ENCODE measurements at places on chromosomes 3 and 15.
A peak's percentile ranks its signal among the peaks of the same experiment; 100 is the strongest.

DNA sequence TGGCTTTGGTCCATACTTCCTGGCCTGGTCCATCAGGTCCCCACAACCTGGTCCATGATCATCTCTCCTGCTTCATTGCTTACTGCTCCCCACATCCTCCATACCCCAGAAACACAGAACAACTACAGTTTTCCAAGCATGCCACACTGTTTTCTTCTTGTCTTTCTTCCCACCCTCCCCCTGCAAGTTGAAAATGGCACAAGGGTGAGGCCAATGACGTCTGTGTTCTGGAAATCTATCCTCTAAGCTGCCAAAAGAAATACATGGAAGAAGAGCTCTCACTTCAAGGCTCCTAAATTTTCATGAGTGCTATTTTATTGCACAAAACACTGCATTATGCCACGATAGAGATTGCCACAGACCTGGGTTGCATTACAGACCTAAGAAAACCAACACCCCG, 404.4 kb downstream of the VPS13C start:
- no peak for DNase-seq

DNA sequence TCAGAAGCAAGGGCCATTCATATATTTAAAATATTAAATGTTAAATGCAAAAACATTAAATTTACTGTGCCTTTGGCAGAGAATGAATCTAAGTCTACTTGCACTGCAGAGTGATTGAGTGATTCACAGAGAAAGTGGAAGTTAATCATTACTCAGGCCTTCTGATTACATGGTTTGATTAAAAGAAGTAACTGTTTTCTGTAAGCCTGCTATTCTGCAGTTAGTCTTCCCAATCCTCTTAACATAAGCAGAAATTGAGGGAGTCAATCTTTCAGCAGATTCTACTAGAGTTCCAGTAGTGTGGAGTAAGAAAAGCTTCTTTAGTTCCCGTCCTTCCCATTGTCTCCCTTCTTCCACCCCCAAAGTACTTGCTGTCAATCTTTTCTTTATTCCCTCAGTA, 1.5 kb downstream of the NLGN1 start:
- no peak for DNase-seq

DNA sequence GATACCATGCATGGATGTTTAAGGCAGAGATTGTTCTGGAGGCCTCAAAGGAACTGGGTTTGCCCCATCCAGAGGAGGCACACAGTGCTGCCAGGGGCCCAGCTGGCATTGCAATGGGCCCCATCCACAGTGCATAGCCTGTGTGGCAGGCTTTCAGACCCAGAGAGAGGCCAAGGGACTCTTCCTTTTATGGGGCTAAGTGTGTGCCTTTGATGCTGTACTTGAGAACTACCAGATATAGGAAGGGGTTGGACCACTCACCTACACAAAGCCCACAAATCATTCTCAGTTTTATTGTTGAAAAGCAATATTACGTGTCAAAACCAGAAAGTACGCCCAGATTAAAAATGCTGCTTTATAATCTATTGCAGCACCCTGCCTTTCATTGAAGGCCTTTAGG, 134.9 kb downstream of the EPHB1 start:
- DNase-seq = no peak

- DNase-seq = no peak
These were observed 1.5 kb downstream of the ABTB1 start for GRCh38 chr3:127674101-127674721.

GRCh38 chr3:111812701-111813100, 46.4 kb upstream of the PHLDB2 start:
- DNase-seq = no peak

GRCh38 chr3:16904423-16905417, 20.0 kb downstream of the PLCL2 start:
- DNase-seq = no peak

DNA sequence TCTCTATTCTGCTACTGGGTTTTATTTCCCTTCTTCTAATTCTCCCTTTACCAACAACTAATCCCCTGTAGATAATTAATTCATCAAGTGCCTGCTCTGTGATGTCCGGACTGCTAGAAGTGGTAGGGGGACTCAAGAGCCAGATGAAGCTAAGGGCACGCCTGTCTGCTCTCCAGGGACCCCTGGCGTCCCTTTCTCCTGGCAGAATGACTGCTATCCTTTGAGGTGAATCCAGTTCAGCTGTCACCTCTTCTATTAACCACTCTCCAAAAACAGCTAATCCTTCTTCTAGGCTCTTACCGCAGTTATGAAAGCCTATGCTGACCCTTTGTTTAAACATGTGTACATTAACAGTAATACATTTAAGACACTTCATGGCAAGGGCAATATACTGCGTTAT, 1.4 kb upstream of the CHRNA7 start:
- DNase-seq = no peak

- DNase-seq = no peak
These were observed 331.5 kb downstream of the ARPP21 start for GRCh38 chr3:35970793-35971192.

GRCh38 chr15:31476866-31477265, 150.2 kb downstream of the KLF13 start:
- DNase-seq = no peak

DNA sequence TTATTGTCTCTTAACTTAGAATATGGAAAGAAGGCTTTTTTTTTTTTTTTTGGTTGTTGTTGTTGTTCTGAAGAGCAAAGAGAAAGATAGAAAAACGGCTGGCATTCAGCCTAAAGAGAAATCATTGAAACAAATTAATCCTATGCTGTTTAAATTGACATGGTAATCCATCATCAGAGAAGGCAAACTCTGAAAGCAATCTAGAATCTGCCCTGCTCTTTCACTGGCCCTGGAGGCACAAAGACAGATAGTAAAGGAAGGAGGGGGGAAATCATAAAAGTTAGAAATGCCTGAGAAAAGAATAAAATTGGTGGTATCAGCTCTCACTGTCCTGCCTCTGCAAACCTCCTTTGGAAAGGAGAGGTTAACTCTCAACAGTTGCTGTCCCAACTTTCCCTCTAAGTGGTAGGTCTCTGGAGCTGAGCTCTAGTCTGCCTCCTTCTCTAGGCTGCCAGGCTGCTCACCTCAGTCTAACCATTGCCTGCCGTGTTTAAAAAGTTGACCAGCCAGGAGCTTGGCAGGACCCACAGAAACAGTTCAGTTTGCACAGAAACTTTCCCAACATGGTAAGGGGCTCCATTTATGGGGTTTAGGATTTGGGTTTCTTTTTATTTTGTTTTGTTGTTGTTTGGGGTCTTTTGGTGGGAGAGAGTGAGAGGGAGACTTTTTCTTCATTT, 13.4 kb upstream of the NR2F2 start:
- no peak for DNase-seq

DNA sequence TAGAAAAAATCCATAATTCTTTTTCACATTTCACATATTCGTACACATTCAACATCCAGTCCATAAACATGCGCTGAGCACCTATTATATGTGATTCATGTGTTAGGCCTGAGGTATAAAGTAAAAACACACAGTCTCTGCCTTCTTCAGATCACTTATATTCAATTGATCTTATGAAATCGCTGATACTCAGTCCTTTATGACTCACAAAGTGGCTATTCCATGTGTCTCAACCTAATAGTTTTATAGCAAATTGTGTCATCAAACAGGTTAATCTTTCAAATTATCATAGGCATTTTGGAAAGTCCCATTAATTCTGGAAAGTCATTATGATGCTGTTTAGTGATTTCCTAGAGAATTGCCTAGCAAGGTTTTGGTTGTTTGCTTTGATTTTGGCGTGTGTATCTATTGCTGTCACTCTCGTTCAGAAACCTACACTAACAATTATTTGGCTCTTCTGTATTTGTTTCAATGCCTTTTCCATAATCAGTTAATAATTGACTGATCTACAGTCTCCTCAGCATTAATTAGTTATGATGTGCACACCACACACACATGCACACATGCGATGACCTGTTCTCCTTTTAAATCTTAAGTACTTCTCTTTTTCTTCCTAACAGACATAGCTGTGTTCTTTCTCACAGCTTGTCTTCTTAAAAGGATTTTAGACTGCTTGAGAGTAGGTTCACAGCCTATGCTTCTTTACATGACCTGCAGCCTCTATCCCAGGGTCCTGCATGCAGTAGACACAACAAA, 353.1 kb downstream of the MECOM start:
- no peak for DNase-seq

GRCh38 chr3:99666201-99666600, 27.8 kb downstream of the COL8A1 start:
- DNase-seq = no peak

DNA sequence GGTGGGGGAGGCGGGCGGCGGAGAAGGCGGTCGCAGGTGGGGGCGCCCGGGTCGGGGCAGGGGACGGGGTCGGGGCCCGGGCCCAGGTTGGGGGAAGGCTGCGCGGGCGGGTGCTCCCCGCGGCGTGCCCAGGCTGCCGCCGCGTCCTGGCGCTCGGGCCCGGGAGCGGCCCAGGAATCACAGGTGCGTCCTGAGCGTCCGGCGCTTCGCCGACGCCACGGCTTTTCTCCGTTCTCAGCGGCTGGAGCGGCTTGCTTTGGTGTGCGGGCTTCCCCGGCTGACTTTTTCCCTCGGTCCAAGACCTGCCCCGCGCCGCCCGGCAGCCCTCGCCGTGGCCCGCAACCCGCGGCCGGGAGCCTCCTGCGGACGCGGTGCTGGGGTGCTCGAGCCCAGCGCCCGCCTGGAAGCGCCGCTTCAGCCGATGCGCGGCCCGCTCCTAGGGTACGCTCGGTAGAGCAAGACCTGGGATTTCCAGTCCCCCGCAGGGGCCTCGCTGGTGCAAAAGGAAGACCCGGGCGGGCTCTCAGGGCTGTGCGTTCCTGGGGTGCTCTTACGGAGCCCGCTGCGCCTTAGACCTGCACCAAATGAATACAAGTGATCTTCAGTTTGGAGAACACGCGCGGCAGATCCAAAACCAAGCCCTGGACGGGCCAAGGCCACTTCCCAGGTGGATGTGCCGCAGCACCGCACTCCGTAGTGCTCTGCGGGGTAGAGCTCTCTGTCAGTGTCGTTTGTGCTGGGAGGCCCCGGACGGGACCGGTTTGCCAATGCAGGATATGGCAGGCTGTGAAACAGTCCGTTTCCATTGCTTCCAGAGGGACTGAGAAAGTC, 639 bp downstream of the NIPA1 start:
- peak; percentile 38 for DNase-seq

DNA sequence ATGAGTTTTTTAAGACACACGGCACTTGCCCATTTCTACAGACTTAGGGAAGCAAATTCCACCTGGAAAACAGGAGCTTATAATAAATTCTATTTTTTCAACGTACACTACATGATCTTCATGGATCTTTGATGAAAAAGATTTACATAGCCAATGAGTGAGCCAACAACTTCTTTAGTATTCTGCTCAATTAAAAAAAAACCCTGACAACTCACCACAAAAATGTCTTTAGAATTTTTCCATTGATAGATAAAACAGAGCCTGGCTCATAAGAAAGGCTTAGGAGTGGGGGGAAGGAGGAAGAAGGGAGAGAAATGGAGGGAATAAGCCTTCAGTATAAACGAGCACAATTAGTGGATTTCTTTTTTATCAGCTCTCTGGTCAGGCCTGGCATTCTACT, 126.7 kb downstream of the ATP10A start:
- DNase-seq = no peak

- DNase-seq = no peak
These were observed 230.4 kb downstream of the GABRG3 start for GRCh38 chr15:27201425-27201824.

DNA sequence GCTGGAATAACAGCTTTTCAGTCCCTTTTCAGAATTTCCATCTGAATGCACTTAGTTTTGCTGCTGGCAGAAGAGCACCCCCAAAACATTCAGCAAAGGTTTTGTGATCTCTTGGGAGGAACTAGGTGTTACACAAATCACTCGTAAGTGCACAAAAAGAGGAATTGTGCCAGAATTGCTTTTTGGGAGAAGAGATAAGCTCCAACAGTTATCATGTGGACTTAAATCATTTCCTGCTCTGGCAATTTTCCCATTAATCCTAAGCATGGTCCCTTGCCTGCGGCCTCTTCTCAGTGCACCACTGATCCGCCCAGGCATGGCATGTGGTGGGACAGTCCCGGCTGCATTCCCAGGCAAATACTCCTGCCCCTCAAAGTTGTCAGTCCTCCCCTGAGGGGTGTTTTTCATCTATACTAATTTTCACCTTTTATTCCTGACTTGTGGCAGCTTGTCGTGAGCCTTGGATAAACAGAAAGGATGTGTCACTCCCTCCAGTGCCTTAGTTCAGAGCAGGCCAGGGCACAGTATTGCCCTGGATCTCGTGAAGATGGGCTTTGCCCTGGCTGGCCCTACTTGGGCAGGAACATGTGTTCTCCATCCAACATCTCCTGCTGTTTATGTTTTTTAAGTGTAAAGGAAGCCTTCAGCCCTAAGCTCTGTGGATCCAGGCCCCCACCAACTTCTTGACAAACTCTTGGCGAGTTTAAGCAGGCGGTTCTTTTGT, 44.6 kb upstream of the VILL start:
- DNase-seq = peak; percentile 45

DNA sequence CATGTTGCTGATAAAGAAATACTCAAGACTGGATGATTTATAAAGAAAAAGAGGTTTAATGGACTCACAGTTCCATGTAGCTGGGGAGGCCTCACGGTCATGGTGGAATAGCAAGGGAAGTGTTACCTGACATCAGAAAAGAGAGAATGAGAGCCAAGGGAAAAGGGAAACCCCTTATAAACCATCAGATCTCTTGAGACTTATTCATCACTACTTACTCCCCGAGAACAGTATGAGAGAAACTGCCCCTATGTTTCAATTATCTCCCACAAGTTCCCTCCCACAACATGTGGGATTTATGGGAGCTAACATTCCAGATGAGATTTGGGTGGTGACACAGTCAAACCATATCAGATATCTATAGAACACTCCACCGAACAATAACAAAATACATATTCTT, 904.6 kb downstream of the PDCD6IP start:
- DNase-seq = no peak

DNA sequence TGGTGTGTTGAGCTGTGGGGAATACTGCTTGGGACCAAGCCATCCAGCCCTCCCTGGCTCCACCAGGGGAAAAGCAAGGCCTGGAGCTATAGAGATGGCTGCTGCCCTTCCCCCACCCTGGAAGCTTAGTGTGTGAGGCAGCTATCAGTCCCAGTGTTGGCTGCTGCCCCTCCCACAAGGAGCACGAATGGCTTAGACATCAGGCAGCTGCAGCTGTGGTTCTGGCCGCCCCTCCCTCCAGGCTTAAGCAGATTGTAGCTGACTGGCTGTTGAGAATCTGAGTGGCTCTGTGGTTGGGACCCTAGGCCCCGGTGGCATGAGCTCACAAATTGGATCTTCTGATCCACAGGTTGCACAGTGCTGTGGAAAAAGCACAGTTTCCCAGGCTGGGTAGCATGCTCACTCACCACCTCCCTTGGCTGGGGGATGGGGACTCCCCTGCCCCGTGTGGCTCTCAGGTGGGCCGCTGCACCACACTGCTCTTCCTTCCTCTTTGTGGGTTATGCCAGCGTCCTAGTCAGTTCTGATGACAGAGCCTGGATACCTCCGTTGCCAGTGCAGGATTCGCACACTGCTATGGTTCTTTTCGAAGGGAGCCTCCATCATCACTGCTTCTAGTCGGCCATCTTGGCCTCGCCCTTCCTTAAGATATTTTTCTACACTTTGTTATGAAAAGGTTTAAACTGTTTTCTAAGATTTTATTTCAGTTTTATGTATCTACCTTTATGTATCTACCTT, 21.2 kb upstream of the SUCNR1 start:
- no peak for DNase-seq

Measured in small intestine (tissue), 16 donors.